ENCODE measurements at places on chromosomes 7 and 10.

DNA sequence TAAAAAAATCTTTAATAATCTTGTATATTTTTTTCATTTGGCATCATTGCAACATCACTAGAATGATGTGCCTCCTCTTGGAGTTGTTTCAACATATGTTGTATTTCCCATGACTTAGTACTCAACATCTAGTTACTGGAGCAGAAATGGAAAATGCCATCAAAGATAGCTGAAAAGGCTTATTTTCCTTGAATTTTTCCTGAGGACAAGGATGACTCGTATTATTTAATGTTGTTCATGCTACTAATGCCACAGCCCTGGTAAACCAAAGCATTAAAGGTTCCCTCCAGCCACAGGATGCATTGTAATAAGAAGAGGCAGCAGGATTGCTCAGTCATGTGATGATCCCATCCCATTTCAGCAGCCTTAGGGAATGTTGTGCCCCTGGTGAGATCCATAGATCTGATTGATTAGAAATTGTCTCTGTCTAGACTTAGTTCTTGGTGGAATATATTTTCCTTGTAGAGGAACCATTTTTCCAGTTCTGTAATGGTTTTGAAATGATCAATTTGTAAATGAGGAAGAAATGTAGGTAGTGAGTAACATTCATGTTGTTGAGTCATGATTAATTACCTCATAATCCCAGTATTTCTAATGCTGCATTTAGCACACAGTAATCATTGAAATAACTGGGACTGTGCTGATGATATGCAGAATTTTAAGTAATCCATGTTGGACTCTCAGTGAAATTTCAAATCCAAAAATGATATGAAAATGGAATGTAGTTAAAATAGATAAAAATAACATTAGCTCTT is 91.3 kb upstream of the SMIM30 start:
- DNase-seq, result no peak

DNA sequence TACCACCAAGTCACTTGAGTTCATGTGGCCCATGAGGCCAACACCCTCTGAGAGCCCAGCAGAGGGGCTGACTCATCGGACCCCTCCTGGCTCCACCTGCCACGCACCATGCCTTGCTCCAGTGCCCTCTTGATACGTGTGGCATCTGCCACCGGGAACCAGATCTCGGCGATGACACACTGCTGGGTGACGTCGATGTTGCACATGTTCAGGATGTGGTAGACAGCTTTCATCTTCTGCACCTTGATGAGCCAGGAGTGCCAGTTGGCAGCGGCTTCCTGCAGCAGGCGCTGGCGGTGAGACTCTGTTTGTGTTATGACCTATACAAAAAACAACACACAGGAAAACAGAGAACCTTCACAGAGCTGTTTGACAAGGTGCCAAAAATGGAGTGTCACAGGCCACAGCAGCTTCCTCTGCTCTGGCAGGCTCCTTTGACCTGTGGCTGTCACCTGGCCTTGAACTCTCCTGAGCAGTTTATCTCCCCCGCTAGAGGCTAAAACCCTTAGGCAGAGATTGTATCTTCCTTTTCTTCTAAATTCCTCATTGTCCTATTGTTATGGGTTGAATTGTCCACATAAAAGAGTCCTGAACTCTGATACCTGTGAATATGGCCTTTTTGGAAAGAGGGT is 45.2 kb upstream of the TMEM213 start:
- DNase-seq, result peak; percentile 87

- no peak for DNase-seq
Observed at GRCh38 chr7:55549457-55549856, 22.8 kb downstream of the VOPP1 start.

DNA sequence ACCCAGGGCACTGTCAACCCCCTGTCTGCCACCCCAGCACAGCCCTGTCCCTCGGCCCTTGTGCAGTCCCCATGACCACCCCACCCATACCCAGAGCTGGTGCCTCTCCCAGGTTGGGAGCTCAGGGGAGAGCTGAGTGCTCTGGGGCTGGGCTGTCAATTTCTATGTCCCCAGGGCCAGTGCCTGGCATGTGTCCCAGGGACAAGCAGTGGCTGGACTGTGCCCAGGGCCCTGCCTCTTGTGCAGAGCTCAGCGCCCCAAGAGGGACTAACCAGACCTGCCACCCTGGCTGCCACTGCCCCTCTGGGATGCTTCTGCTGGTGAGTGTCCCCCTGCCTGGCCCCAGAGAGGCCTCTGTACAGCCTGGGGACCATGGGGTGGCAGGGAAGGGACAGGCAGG is 29.0 kb upstream of the ZNF862 start:
- DNase-seq, result no peak

GRCh38 chr7:134992626-134993179 is 6.4 kb downstream of the AGBL3 start:
- DNase-seq, result peak; percentile 40

DNA sequence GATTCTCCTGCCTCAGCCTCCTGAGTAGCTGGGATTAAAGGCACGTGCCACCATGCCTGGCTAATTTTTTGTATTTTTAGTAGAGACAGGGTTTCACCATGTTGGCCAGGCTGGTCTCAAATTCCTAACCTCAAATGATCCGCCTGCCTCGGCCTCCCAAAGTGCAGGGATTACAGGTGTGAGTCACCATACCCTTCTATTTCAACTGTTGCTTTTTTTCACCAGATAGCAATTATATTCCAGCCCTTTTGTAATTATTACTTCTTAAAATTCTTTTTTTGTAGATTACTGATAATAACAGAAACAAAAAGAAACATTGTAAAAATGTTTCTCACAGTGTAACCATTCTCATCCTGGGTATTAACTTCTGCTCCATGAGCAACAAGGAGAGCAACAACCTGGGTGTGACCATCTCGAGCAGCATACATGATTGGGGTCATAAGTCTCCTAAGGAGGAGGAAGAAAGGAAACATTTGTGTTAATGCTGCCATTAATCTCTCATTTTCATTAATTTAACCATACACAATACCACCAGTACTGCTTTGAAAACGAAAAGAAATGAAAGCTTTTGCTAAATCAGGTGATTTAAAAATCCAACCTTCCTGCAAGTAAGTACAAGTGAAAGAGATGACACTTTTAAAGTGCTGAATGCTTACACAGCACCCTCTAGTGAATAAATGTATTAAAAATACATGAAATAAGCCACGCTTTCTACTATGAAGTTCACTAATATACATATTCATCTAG is 41.8 kb downstream of the ASZ1 start:
- DNase-seq, result no peak

GRCh38 chr7:116230191-116231005 is 20.1 kb downstream of the TES start:
- DNase-seq, result no peak

DNA sequence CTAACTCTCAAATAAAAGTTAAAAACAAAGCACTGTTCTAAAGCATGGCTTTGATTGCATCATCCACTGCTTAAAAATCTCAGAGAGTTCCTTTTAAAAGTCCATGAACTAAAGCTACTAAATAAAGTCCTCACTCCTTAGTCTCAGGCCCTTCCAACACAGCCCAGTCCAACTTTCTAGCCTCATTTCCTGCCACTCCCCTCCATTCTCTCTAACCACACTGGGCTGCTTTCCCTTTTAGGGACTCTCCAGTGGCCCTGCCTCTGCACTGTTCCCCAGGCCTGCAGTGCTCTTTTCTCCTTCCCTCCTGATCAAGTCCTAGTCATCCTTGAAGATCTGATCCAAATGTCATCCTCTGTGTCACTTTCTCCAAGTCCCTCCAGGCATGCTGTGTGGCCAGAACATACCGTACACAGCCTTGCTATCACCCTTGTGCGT is 56.9 kb upstream of the PPP1R3C start:
- DNase-seq, result no peak

- DNase-seq, result no peak
Observed at GRCh38 chr7:103297837-103298179, 573 bp downstream of the PMPCB start.

DNA sequence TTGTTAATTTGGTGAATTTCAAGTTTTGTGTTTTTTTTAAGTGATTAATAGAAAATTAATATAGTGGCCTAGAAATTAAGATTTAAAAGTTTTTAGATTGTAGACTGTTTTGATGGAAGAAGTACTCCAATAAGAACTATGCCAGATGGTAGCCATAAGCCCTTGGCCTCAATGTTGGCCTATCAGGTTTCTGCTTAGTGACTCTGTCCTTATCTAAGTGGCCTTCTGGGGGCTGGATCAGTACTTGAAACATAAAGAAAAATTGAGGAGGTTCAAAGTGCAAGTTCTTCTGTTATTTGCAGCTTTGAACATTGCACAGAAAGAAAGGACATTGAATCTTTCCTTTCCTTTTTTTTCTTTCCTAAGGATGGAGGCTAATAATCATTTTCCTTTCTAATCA is 9.9 kb downstream of the CCDC126 start:
- no peak for DNase-seq

GRCh38 chr7:157928808-157929425 is 592.1 kb downstream of the DNAJB6 start:
- no peak for DNase-seq

DNA sequence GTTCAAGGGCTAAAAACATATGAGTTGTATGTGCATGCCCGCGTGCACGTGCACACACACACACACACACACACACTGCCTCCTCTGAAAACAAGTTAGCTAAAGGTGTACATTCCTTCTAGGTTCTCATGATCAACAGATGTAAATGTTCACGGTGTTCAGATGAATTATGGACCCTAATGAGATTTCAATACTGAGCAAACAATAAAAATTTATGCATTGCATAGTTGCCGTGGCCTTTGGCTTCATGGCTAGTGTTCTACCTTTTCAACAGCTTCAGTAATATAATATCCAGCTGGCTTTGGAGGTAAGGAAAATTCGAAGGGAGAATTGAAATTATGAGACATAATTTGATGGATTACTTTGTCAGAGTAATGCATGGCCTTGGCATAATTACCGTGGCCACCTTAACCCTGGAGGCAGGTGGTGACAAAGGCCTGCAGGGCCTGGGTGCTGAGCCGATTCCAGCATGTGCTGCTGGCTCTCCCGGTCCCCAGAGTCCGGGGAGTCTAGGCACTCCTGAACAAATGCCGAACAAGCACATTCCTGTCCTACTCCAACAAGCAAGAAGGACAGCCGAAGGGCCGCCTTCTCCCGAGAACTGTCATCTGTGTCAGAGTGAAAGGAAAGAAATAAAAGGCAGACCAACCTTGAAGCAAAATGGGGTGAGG is 166.6 kb upstream of the TCF7L2 start:
- DNase-seq, result no peak

DNA sequence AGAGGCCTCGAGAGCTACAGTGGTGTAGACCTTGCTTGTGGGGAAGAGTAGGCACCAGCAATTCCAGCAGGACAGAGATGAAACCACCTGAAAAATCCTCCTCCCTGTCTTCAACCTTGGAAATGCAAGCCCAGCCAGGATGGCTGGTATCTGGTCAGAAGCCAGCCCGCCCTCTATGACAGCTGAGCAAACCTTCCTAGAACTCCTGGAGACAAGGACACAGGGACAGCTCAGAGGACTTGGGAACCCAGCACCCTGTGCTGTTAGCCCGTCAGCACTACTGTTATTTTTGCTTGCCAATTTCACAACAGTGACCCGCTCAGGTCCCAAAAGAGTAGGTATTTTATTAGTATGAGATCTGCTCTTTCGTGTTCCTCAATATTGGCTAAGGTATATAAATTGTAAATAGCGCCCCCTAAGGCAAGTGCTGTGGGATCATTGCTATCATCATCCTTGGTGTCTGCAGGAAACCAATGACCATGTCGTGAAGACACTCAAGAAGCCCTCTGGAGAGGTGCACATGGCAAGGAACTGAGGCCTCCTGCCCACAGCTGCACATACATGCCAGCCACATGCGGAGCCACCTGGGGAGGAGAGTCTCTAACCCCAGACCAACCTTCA is 156.5 kb upstream of the CHST15 start:
- no peak for DNase-seq

GRCh38 chr10:13315361-13315760 is 15.5 kb upstream of the PHYH start:
- no peak for DNase-seq

- no peak for DNase-seq
Observed at GRCh38 chr7:75885036-75885435, 6.2 kb downstream of the RHBDD2 start.

DNA sequence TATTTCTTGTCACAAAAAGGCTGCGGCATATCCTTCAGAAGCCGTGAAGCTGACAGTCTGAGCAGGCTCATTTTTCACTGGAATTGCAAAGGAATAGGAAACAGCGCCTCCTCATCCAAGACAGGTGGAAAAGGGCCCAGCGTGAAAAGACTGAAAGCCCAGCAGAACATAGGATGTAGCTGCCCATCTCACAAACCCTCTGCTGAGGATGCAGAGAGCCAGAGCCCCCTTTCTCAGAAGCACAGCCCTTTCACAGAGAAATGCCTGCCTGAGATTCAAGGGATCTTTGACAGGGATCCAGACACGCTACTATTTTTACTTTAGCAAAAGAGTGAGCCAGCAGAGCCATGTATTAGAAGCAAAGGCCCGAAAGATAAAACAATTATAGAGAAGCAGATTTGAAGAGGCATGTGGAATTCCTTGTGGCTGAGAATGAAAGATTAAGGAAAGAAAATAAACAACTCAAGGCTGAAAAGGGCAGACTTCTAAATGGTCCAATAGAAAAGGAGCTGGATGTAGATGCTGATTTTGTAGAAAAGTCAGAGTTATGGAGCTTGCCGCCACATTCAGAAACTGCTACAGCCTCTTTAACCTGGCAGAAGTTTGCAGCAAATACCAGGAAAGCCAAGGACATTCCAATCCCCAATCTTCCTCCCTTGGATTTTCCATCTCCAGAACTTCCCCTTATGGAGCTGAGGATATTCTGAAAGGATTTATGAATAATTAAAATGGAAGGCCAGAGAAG is 36.9 kb downstream of the GDI2 start:
- DNase-seq, result no peak

DNA sequence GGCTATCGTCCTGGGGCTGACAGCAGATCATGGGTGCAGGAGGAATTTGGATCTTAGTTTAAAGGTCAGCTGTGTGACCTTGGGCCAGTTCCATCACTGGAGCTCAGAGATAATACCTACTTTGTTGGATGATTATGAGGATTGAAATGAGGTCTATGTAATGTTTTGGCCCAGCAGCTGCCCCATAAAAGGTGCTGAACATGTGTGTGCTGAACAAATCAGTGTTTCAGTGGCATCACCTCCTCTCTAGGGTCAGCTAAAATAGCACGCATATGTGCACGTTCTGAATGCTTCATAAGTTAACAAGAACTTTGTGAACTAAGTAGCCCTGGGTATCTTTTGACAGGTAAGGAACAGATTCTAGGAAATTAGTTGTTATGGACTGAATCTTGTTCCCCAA is 84.8 kb upstream of the LRRC18 start:
- no peak for DNase-seq

DNA sequence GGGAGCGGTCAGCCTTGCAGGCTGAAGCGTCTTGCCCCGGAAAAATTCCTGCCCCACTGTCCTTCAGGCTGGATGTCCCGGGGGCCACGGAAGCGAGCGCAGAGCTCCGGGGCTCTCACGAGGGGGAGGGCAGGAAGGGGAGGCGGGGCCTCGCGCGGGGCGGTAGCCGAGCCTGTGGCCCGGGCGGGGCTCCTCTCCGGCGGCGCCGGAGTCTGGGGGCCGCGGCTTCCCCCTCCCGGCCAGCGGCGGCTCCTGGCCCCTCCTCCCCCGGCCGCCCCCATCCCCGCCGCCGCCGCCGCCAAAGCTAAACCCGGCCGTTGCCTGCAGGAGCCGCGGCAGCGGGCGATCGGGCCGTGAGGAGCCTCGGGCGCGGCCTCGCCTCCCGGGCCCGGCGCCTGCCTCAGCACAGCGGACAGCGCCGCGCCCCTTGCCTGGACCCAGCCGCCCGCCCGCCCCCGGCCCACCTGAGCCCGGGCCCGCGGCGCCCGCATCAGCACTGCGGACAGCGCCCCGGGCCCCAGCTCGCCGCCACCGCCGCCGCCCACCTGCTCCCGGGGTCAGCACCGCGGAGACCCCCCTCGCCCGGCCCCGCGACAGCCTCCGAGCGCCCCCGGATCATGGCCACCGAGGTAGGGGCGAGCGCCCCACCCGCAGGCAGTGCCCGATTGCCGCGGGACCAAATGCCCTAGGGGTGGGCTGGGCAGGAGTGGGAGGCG is at the start of gene GOLGA7B:
Gene GOLGA7B (plus strand): TSS at position 157 of the 716 bp plus-strand sequence. CDS start 461 bp downstream, at position 618.
- DNase-seq, result peak; percentile 75

All from activated T-cell treated with anti-CD3 and anti-CD28 coated beads, Interleukin-2, amount 50 U/mL, for 48 hours (primary cell).